HTR-8/SVneo (cell line): ENCODE measurements at places on chromosomes 11 and 22.

DNA sequence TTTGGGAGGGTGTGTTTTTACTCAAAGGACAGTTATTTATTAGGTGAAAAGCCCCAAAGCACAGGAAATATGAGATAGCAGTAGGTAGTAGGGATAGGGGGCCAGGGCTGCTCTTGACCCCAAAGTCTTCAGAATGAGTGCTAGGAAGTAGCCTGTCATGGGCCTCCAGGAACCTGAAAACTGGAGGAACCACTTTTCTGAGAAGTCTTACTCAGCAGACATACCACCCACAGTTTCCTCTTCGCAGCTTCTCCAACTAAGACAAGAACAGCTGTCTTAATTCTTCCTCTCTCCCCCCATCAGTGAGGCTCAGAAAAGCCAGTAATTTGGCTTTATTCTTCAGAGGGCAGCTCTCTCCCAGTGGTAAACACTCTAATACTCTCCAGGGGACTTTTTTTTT lies 84.0 kb upstream of the CTSC start:
- no peak for DNase-seq

- DNase-seq, result no peak
These were observed 96.0 kb downstream of the WNT7B start for GRCh38 chr22:45880716-45881523.

DNA sequence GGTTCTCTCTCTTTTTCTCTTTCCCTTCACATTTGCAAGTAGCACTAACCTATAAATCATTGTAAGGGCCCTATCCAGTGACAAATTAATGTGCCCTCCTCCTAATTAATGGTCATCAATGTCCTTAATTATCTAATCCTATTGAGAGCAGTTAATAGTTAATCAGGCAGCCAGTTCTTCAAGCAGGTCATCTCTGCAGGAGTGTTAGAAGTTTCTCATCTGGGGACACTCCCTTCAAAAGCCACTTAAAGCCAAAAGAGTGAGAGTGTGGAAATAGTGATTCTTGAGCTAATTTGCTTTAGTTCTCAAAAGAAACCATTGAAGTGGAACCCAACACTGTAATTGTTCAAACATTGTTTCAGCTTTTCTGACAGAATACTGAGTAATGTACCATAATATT lies 141.6 kb downstream of the ELP4 start:
- no peak for DNase-seq

DNA sequence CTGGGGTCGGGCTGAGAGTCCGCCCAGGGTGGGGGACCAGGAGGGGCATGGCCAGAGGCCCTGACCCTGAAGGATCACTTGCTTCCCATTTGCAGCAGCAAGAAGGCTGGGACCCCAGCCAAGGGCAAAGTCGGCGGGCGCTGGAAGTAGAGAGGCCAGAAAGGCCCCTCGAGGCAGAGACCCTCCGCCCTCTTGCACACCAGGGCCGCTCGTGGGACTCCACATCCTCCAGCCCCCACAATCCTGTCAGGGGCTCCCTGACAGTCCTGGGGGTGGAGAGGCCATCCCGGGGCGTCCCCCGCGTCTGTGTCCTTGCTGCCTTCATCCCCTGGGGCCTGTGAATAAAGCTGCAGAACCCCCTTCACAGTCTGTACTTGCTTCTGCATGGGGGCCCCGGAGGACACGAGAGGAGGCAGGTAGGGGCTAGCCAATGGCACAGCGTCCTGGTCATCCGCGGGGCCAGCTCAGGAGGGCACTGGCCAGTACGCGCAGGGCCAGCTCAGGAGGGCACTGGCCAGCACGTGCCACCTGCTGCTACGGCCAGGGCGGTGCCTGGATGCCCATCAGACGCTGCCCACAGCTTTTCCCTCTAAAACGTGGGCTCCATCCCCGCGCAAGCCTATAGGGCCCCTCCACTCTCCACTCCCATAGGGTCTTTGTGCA lies 8.7 kb upstream of the MRPL23 start:
- DNase-seq, result no peak

DNA sequence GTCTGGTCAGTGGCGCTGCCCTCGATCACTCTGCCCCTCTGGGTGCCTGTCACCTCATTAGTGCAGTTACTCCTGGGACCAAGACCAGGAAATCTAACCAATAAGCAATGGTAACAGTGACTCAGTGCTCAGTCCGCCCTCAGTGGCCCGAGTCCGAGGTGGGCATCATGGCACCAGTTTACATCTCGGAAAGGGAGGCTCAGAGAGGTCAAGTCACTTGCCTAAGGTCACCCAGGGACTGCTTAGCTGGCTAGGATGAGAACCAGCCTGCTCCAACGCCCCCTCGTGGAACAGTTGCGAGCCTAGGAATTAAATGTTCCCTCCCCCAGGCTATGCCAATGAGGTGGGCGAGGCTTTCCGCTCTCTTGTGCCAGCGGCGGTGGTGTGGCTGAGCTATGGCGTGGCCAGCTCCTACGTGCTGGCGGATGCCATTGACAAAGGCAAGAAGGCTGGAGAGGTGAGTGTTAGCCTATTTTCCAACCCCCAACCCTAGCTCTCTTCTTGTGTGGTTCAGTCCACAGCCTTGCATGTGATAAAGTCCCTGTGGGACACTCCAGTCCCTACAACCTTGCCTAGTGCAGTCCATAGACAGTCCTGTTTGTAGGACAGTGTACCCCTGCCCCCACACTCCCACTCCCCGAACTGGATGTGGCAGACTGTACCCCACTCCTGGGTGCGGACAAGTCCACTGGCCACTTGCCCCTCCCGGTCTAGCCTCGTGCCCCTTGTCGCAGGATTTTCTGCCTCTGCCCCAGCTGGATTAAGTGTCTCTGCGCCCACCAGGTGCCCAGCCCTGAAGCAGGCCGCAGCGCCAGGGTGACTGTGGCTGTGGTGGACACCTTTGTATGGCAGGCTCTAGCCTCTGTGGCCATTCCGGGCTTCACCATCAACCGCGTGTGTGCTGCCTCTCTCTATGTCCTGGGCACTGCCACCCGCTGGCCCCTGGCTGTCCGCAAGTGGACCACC lies 1.1 kb downstream of the MTFP1 start:
- DNase-seq, result no peak

- no peak for DNase-seq
These were observed 5.0 kb downstream of the EIF4G2 start for GRCh38 chr11:10803676-10804075.

- no peak for DNase-seq
These were observed 12.5 kb downstream of the ATXN10 start for GRCh38 chr22:45684169-45684568.

- no peak for DNase-seq
These were observed 6.8 kb downstream of the NXPE2 start for GRCh38 chr11:114685097-114685496.

DNA sequence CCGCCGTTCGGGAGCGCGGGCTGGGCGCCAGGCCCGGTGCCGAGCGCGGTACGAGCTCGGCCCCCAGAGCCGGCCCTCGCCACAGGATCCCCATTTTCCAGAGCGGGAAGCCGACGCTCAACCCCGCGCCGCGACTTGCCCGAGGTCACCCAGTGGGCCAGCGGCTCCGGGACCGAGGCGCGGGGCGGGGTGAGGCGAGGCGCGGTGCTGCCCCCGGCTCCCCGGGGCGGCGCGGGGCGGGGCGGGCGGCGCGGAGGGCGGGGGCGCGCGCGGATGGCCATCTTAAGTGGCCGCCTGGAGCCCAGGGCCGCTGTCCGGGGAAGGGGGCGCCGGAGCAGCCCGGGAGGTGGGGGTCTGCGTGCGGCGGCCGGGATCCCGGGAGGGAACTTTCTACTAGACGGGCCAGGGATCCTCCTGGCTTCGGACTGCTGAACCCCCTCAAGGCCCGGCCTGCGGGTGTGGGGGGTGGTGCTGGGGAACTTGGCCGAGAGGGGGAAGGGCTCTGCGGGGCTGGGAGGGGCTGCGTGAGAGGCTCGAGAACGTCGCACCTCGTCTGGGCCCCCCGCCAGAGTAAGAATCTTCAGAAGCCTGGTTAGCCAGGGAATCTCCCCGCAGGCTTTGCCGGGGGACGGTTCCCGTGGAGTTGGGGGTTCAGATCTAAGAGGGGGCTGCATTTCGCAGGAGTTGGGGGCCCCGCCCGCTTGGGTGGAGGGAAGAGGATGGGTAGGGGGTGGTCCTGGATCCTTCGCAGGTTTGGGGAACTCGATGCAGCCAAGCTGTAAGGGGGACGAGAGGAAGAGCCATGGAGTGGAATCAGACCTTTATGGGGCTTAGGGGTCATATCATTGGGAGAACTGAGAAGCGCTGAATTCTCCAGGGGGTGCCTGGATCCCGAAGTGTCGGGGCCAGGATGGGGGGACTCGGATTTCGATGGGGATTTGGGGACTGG lies 678 bp upstream of the INPPL1 start:
- DNase-seq, result peak; percentile 59

DNA sequence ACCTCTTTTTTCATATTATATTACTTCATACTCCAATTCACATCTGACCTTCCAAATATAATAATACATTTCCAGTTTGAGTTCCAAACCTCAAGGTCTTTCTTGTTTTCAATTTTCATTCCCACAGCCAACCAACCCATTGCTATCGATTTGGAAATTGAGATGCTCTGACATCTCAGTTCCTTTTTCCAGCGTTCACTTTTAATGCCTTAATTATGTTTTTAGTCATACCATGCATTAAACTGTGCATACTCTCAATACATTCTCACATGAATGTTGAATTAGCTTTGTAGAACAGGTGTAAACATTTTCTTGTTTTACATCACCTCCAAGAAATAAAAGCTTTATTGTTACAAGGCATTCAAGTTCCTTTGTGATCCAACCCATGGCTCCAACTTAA lies 294.2 kb upstream of the ANO3 start:
- DNase-seq, result no peak

DNA sequence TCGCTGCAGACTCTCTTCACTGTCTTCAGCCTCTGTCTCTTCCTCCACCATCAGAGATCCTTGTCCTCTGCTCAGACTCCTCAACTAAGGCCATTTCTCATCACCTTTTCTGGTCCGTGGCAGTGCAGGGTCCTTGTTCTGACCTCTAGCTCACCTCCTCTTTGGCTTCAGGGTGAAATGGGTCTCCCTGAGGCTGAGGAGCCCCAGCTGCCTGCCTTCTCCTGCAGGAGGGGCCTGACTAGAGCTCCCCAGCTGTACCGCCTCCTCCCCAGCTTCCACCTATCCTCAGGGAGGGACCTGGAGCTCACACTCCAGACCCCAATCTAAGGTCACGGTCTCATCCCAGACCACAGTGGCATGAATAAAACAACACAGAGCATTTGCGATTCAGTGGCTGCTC lies 203.0 kb downstream of the TRIM29 start:
- DNase-seq, result no peak

- DNase-seq, result no peak
These were observed 1.0 kb downstream of the PIM3 start for GRCh38 chr22:49961601-49962011.

- DNase-seq, result no peak
These were observed 255.7 kb downstream of the CTTN start for GRCh38 chr11:70654016-70654415.

DNA sequence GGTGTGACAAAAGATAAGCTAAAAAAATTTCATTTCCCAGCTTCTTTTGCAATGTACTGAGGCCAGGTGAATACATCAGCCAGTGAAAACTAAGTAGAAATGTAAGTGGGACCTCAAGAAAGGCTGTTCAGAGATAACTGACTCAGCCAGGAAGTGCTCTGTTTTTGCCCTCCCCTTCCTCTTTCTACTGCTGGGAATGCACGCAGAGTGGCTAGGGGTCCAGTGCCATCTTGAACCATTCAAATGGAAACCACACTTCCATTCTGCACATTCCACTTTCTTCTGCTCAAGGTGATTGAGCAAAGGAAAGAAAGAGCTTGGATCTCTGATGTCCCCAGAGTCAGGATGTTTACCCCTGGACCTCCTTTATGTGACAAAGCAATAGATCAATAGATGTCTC lies 27.8 kb upstream of the LMO2 start:
- no peak for DNase-seq

DNA sequence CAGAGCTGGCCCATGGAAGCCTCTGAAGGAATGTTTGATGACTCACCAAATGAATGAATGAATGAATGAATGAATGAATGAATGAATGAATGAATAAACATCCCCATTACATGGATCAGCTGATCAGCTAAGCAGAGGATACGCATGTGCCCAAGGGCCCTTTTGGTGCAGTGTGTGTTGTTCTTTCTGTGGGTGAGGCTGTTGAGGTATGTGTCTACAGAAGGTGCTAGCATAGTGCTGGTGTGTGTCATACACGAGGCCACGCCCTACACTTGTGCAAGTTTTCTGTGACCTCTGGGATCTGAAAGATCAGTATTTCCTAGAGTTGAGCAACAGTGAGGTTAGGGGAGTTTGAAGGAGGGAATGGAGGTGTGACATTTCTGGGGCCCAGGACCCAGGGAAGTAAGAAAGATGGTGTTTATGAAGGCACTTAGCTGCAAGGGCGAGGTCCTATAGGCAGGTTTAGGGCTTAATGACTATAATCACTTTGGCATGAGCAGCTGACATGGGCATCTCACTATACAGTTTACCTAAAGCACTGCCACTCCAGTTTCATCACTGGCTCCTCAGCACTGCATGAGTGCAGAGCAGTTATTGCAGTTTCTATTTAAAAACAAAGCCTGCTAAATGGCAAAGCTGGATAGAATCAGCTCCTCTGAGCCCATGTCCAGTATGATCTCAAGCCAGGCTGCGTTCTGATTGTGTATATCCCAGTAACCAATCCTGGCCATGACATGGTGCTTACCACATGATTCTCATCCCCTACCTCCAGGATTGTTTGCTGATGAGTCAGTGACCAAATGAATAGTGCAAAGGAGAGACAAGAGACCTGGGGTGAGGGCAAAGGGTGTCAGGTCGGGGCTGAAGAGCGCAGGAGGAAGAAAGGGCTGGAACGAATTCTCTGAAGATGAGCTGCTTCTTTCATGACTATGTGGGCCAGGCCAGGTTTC lies 36.4 kb upstream of the E2F8 start:
- DNase-seq, result no peak

- no peak for DNase-seq
These were observed 27.9 kb downstream of the EXPH5 start for GRCh38 chr11:108565653-108566052.
